Mucosa of descending colon (tissue), 3 donors: ENCODE measurements at places on chromosomes 3 and 15. TPM values are rescaled to one million over a fixed set of nuclear protein-coding genes. Genes with fewer than 3 reads are reported as not detected.

ZIC1 gene
- total RNA-seq, result not detected

PLAAT1 gene
- not detected for total RNA-seq

CAPN3 gene
- total RNA-seq, result 21.5 TPM

LRRC28 gene
- 27.7 TPM for total RNA-seq

TFRC gene
- 119 TPM for total RNA-seq

HRH1 gene
- total RNA-seq, result 10.3 TPM
